Breast epithelium (tissue), 4 donors: ENCODE measurements at places on chromosomes 6 and 20.

DNA sequence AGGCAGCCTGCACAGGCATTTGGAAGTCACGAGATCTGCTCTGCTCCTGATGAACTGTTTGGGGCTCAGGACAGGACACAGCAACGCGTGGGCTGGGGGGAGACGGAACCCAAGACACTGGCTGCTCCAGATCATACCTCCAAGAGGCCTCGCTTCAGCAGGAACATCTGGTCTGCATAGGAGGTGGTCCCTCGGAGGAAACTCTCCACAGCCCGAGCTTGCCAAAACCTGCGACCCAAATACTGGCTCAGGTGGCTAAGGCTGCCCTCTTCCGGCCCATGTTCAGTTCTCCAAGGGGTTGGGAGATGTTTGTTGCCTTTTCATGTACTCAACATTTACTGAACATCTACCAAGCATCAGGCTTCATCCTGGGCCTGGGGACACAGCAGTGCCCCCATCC lies 51.7 kb downstream of the MYH7B start:
- peak overlapping the region; percentile 27 for H3K27ac ChIP-seq
- peaks cover 32% of the 10 kb centered on the region for H3K36me3 ChIP-seq
- no peaks in the 10 kb centered on the region for H3K27me3 ChIP-seq
- H3K4me1 ChIP-seq = no peaks in the 10 kb centered on the region

GRCh38 chr6:159739341-159739740 lies 12.0 kb downstream of the WTAP start:
- H3K4me3 ChIP-seq = no peak overlapping the region
- peaks cover 15% of the 10 kb centered on the region for H3K36me3 ChIP-seq
- DNase-seq = no peak

DNA sequence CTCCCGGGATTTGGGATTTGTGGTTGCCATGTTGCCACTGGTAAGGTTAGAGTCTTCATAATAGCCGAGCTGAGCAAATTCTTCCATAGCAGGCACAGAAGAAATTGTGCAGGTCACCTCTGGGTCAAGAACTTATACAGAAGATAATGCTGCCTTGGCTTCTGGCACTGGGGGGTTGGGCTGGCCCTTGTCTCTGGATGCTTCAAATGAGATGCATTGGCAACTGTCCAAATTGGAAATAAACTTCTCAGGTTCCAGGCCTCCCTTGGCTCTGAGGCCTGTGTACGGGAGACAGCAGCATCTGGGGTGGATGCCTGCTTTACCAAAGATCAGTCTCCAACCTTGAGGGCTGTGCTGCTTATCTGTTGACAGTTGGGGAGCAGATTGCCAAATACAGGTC lies 26.2 kb downstream of the MYO6 start:
- no peak overlapping the region for H3K4me3 ChIP-seq
- DNase-seq = no peak
- no peaks in the 10 kb centered on the region for H3K27me3 ChIP-seq
- no peak overlapping the region for H3K27ac ChIP-seq
- H3K4me1 ChIP-seq = no peaks in the 10 kb centered on the region

DNA sequence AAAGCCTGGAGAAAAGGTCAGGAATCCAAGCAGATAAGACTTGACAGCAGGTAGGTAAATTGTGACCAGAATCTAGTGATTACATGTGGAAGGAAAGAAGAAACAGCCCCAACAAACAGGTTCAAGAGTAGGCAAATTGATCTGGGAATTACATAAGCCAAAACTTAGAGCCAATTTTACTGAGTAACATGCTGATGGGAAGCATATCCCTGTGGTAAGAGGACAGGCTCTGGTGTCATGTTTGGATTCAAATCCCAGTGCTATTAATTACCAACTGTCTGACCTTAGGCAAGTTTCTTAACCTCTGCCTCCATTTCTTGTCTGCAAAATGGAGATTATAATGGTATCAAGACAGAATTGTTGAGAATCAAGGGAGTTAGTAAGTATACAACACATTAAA lies 20.4 kb downstream of the MCM9 start:
- H3K27me3 ChIP-seq = no peaks in the 10 kb centered on the region
- no peak overlapping the region for H3K4me3 ChIP-seq
- H3K27ac ChIP-seq = no peak overlapping the region
- no peak for DNase-seq
- no peaks in the 10 kb centered on the region for H3K4me1 ChIP-seq

DNA sequence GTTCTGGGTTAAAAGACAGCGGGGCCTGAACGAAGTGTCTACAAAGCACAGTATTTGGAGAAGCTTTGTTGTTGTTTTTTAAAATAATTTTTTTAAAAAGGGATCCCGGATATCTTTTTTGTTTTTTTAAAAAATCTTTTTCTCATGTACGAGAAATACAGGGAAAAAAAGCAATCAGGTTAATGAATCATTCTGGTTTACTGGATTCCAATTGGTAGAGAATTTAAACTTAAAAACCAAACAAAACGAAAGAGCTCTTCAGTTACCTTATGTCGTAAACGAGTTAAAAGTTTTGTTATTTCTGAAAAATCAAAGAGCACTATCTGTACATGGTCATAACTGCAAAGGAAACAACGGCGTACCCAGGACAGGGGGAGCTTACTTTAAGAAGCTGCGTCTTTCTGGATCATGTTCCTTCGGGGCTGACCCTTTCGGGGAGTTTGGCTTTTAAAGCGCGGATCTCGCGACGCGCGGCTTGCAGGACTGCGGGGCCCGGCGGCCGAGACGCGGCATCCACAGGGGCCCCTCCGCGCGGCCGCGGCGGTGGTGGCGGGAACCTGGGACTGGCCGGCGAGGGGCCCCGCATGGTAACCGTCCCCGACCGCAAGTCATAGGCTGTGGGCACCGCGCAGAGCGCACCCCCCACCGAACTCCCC lies 927 bp downstream of the IL20RA start:
- no peaks in the 10 kb centered on the region for H3K36me3 ChIP-seq
- no peak for DNase-seq
- H3K4me1 ChIP-seq = no peaks in the 10 kb centered on the region
- peak overlapping the region; percentile 95 for H3K27ac ChIP-seq
- no peaks in the 10 kb centered on the region for H3K27me3 ChIP-seq

DNA sequence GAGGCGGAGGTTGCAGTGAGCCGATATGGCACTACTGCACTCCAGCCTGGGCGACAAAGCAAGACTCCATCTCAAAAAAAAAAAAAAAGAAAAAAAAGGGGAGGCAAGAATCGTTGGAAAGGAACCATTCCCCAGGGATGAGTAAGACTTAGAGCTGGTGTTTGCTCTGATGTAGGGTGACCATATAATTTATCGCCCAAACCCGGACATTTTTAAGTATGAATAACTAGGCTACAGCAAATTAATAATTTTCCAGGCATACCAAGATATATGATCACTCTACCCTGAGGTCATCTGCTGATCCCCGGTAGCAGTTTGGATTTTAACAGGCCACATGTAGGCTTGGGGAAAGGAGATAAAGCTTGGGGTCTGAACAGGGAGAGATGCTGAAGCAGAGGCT lies 260.9 kb downstream of the BTBD9 start:
- H3K4me1 ChIP-seq = no peaks in the 10 kb centered on the region
- no peaks in the 10 kb centered on the region for H3K27me3 ChIP-seq
- no peak overlapping the region for H3K27ac ChIP-seq
- no peak for DNase-seq

- H3K27me3 ChIP-seq = no peaks in the 10 kb centered on the region
- H3K27ac ChIP-seq = no peak overlapping the region
- peaks cover 4% of the 10 kb centered on the region for H3K4me1 ChIP-seq
- no peaks in the 10 kb centered on the region for H3K36me3 ChIP-seq
- no peak overlapping the region for H3K4me3 ChIP-seq
- DNase-seq = no peak
These were observed 70.3 kb upstream of the RALGAPA2 start for GRCh38 chr20:20782755-20783154.

- H3K27ac ChIP-seq = no peak overlapping the region
- DNase-seq = no peak
- H3K4me1 ChIP-seq = no peaks in the 10 kb centered on the region
- H3K27me3 ChIP-seq = no peaks in the 10 kb centered on the region
These were observed 98.7 kb upstream of the FUT9 start for GRCh38 chr6:95917034-95917433.

GRCh38 chr20:23161244-23161891 lies 75.2 kb upstream of the CD93 start:
- no peaks in the 10 kb centered on the region for H3K27me3 ChIP-seq
- H3K4me1 ChIP-seq = no peaks in the 10 kb centered on the region
- H3K36me3 ChIP-seq = no peaks in the 10 kb centered on the region
- H3K4me3 ChIP-seq = no peak overlapping the region
- DNase-seq = no peak

- no peaks in the 10 kb centered on the region for H3K4me1 ChIP-seq
- no peak for DNase-seq
- H3K36me3 ChIP-seq = no peaks in the 10 kb centered on the region
- no peak overlapping the region for H3K27ac ChIP-seq
- no peaks in the 10 kb centered on the region for H3K27me3 ChIP-seq
These were observed 154.0 kb downstream of the THBS2 start for GRCh38 chr6:169099411-169100202.

GRCh38 chr20:3678856-3679720 lies 2.7 kb downstream of the ADAM33 start:
- H3K27me3 ChIP-seq = peaks cover 41% of the 10 kb centered on the region
- peak overlapping the region; percentile 74 for H3K4me3 ChIP-seq
- peak overlapping the region; percentile 68 for H3K27ac ChIP-seq
- peaks cover 7% of the 10 kb centered on the region for H3K4me1 ChIP-seq
- no peaks in the 10 kb centered on the region for H3K36me3 ChIP-seq
- no peak for DNase-seq

DNA sequence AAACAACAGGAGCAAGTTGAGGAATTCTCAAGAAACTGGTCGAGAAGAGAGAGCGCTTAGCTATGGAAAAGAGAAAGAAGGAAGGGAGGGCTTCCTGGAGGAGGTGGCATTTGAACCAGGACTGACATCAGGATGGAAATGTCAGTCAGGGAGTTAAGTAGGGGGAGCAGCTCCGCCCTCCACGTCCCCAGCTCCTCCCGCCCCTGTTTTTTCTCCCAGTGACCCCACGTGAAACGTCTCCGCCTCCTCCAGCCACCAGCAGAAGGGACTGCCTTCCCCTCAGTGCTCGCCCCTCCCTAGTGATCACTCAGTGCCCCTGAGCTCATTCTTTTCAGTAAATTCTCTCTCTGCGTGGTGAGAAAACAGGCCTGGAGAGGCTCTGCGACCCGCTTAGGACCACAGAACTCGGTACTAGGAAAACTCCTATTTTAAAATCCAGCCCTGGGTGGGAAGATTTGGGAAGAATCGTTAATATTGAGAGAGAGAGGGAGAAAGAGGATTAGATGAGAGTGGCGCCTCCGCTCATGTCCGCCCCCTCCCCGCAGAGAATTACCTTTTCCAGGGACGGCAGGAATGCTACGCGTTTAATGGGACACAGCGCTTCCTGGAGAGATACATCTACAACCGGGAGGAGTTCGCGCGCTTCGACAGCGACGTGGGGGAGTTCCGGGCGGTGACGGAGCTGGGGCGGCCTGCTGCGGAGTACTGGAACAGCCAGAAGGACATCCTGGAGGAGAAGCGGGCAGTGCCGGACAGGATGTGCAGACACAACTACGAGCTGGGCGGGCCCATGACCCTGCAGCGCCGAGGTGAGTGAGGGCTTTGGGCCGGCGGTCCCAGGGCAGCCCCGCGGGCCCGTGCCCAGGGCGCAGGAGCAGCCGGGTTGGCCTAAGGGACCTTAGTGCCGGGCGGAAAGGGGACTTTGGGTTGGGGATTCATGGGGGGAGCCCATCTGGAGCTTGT lies 4.6 kb downstream of the HLA-DPB1 start:
- peak overlapping the region; percentile 74 for H3K4me3 ChIP-seq
- no peaks in the 10 kb centered on the region for H3K27me3 ChIP-seq
- H3K36me3 ChIP-seq = no peaks in the 10 kb centered on the region
- no peaks in the 10 kb centered on the region for H3K4me1 ChIP-seq
- peak; percentile 69 for DNase-seq

DNA sequence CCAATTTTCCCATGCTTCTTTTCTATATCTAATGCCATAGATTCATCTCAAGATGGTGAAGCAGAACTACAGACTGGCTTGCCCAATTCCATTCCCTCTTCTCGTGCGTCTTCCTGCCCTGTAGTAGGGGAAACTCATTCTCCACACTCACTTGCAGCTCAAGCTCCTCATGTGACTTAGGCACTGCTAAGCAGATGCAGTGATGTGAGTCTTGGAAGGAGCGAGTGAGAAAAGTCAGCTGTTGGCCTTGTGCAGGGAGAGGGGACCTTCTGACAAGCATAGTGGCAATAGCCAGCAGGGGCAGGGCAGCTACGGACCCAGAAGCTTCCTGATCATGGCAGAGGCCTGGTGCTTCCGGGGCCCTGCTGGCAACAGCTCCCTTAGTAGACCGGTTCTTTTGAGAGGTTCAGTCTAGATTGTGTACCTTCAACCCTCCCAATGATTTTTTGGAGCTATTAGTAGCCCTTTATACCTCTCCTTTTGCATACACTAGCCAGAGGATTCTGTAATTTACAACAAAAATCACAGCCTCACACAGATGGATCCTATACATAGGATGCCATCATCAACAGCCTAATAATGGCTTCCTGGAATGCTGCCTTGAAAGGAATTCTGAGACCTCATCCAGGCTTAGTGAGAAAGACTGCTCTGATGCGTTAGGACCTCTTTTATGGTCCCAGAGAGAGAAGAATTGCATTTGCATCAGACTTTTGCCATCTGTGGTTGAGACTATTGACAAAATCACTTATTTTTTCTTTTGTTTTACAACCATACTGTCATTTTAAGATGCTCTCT lies 121.5 kb upstream of the RIPOR2 start:
- H3K27me3 ChIP-seq = no peaks in the 10 kb centered on the region
- no peaks in the 10 kb centered on the region for H3K4me1 ChIP-seq
- no peak overlapping the region for H3K4me3 ChIP-seq
- H3K27ac ChIP-seq = no peak overlapping the region
- no peak for DNase-seq
- H3K36me3 ChIP-seq = no peaks in the 10 kb centered on the region

- no peaks in the 10 kb centered on the region for H3K36me3 ChIP-seq
- H3K27ac ChIP-seq = no peak overlapping the region
- no peaks in the 10 kb centered on the region for H3K27me3 ChIP-seq
- H3K4me1 ChIP-seq = no peaks in the 10 kb centered on the region
These were observed 91.9 kb downstream of the TFAP2A start for GRCh38 chr6:10323018-10323417.

DNA sequence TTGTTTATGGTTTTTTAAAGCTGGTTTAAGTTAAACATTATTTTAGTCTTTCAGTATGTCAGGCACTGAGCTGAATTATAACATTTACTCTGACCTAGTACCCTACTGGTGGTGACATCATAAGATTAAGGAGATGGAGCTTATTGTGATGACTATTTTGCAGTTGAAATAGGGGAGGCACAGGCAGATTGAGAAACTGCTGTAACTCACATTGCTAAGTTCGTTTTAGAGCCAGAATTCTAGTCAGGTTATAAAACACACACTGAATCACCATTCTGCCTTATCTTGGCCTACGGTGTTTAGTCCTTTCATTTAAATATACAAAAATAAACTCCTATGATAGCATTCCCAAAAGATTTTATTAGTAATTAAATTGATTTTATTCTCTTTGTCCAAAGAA lies 584.1 kb downstream of the TFAP2A start:
- H3K27me3 ChIP-seq = no peaks in the 10 kb centered on the region
- H3K4me1 ChIP-seq = no peaks in the 10 kb centered on the region
- H3K4me3 ChIP-seq = no peak overlapping the region
- H3K36me3 ChIP-seq = no peaks in the 10 kb centered on the region
- no peak for DNase-seq
- H3K27ac ChIP-seq = no peak overlapping the region

- no peaks in the 10 kb centered on the region for H3K27me3 ChIP-seq
- DNase-seq = no peak
- H3K36me3 ChIP-seq = no peaks in the 10 kb centered on the region
- no peak overlapping the region for H3K4me3 ChIP-seq
These were observed 114.2 kb downstream of the QRSL1 start for GRCh38 chr6:106743612-106744011.

GRCh38 chr6:111805511-111806164 lies 67.6 kb downstream of the FYN start:
- no peaks in the 10 kb centered on the region for H3K4me1 ChIP-seq
- H3K4me3 ChIP-seq = no peak overlapping the region
- H3K27ac ChIP-seq = peak overlapping the region; percentile 58
- no peak for DNase-seq
- no peaks in the 10 kb centered on the region for H3K27me3 ChIP-seq
- H3K36me3 ChIP-seq = no peaks in the 10 kb centered on the region
